RPMI7951 (cell line): ENCODE measurements at places on chromosomes 12 and 14. TPM values are rescaled to one million over a fixed set of nuclear protein-coding genes. Genes with fewer than 3 reads are reported as not detected.

DNA sequence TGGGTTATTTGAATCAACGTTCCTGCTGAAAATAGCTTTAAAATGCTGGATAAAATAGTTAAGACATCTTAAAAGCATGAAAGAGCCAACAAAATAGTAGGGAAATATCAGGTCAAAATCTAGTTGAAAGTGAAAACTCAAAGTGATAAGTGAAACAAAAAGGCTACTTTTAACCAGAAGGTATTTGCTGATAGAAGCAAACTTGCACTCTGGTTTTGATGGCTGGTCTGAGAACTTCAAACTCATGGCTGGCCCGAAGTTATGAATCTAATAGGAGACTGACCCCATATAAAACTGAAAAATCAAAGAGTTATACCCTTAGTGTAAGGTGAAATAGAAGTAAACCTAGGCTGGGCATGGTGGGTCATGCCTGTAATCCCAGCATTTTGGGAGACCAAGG is 66.3 kb upstream of the HOXC13 start:
- no peak for DNase-seq

Gene FAM161B
- 1.8 and 2.1 TPM in 2 replicates for total RNA-seq

GRCh38 chr12:113090740-113091139 is 34.2 kb downstream of the DTX1 start:
- DNase-seq = no peak

Gene TMPRSS12
- total RNA-seq = not detected in 2 replicates

Gene ADAMTS20
- total RNA-seq = not detected in 2 replicates

DNA sequence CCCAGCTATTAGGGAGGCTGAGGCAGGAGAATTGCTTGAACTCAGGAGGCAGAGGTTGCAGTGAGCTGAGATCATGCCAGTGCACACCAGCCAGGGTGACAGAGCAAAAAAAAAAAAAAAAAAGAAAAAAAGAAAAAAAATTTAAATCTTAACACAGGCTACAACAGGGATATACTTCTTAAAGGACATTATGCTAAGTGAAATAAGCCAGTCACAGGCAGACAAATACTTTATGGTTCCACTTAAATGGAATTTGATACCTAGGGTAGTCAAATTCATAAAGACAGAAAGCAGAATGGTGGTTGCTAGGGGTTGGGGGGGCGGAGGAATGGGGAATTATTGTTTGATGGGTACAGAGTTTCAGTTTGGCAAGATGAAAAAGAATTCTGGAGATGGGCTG is 14.8 kb upstream of the PPTC7 start:
- DNase-seq = no peak

DNA sequence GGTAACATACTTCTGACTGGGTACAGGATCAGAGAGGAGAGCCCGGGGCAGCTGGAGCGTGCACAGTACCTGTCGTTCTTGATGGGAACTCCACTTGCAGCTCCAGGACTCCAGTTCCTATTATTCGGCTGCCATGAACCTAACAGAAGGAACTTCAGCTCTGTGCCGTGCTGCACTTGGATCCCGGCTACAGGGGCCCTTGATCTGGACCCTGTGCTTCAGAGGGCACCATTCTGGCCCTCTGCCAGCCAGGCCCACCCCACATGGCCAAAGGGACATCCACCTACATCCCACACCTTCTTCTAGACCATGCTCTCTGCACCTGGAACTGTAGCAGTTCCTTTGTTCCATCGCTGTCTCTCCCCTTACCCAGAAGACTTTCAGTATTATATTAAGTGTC is 58.2 kb downstream of the PAX9 start:
- DNase-seq = no peak

DNA sequence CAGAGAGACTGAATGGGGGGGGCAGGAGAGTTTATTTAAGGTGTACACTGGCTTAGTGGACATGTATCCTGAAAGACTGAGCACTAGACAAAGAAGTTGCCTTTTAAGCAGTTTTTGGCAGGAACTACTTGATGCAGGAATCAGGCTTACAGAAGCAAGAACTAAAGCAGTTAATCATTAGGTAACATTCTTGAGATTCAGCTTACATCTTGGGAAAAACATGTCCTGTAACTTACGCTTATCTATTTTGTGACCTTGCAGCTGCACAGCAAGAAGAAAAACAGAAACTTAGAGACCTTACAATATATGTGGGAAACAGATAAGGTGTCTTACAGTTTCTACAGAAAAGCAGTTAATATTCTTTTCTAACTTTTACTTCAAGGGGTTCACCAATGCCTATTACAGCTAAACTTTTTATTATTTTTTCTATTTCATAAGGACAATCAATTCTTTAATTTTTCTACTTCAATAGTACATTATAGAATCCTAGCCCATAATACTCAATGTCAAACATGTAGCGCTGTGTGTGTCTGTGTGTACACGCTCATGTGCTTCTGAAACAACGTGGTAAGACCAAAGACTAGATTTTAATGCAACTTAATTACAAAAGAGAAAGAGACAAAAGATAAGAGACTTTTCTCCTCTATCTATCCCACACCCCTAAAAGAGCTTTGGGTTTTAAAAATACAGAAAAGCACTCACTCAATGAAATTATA is 276.9 kb downstream of the PRKD1 start:
- no peak for DNase-seq
